ENCODE measurements at places on chromosomes 6 and 20.
A peak's percentile ranks its signal among the peaks of the same experiment; 100 is the strongest.

GRCh38 chr6:75393806-75394205, 99.8 kb downstream of the FILIP1 start:
- DNase-seq = no peak

DNA sequence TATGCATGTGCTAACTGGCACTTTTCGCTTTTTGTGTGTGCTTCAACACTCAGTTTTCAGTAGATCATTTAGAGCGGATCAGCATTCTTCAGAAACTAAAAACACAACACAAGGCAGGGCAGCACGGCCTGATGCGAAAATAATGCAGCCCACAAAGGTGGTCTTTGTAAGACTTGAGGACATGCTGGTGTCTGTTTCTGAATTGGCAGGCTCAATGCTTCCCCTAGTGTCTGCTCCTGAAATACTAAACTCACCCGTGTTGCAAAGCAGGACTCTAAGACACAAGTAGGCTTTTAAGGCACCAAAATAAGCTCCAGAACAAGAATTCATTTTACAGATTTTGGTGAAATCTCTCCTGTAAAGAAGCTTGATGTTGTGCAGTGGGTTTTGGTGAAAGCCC, 676.5 kb downstream of the TENT5A start:
- DNase-seq = no peak

GRCh38 chr20:59703046-59703445, 98.7 kb downstream of the PHACTR3 start:
- no peak for DNase-seq

DNA sequence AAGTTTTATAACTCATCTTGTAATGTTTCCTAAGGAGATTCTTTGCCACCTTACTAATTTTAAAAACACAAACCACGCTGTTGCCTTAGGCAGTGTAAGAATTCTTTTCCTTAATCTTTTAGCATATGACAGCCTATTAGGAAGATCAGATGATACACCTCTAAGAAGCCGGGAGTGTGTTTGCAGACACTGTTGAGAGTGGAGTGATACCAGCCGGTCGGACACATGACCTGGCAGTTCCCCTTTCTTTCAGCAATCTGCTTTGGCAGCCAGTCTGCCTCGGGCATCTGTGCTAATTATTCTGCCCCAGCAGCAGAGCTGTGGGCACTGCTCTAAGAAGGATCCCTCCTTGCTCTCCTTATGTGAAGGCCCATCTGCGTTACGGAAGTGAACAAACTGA, 50.9 kb downstream of the PLCB4 start:
- no peak for DNase-seq

- no peak for DNase-seq
These were observed 176.1 kb upstream of the PLN start for GRCh38 chr6:118371955-118372354.

- DNase-seq = no peak
These were observed 168.4 kb upstream of the UST start for GRCh38 chr6:148578489-148578814.

DNA sequence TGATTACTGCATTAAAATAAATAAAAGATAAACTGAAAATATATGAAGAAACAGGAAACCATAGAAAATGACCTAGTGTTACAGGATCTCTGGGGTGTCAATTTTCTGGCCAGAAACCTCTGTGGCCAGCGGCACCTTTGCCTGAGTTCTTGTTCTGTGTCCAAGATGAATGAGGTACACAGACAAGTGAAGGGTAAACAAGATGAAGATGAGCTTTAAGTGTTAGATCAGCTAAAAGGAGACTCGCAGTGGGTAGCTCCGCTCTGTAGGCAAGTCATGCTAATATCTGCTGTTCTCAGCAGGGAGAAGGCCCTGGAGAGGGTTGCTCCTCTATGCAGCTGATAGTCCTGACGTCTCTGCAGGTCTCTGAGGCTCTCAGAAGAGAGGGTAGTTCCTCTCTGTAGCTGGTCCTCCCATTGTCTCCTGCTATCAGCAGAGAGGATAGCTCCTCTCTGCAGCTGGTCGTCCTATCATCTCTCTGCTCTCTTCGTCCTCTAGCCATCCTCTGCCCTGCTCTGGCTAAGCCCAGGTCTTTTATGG, 35.9 kb upstream of the TBC1D22B start:
- no peak for DNase-seq

GRCh38 chr6:159935633-159936032, 33.2 kb upstream of the IGF2R start:
- DNase-seq = no peak

DNA sequence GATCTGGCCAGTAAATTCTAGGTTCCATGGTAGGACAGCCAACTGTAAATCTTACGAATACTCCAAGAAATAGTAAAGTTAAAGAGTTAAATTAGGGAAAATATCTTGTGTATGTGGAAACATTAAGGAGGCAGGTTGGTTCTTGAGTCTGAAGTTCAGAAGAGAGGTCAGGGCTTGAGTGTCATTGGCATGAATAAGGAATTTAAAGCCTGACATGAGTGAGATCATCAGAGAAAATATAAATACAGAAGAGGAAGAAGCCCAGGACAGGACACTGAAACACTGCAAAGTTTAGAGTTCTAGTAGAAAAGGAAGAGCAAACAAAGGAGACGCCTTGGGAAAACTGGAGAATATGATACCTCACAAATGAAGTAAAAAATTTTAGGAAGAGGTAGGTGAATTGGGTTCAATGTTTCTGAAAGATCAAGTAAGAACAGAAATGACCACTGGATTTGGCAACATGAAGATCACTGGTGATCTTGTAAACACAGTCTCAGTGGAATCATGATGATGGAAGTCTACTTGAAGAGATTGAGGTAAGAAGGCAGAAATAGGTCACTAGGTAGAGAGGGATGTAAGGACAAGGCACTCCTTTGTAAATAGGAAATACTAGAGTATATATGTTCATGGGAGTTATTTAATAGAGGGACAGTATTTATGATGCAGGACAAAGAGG, 41.6 kb upstream of the SYNCRIP start:
- DNase-seq = no peak

DNA sequence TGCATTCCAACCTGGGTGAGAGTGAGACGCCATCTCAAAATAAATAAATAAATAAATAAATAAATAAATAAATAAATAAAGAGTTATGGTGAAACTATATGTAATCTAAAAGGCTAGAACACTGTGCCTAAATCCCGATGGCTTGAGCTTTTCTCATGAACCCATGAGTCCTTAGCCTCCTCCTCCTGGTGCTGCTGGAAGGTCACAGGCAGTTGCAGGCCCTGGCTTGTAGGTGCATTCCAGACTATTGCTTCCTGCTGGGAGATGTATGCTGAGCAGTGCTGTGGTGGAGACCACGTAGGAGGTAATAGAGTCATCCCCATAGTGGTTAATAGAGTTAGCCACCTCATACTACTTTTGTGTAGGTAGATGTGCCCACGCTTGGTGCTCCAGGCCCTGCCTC, 12.5 kb downstream of the PTK7 start:
- DNase-seq = no peak

DNA sequence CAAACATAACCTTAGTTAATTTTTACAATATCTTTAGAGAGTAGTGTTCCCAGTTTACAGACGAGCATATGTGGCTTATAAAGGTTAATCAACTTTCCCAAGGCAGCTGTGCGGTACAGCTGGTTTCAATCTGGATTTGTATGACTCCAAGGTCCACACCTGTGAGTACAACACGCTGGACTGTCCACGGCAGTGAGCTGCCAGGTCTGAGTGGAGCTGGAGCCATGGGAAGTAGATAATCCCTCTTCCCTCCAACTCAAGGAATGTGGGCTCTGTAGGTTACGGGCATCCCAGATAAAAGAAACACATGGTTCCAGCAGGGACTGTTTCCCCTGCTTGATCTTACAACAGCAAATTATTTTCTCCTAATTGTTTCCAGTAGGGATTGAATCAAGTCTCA, 102.2 kb downstream of the SOD2 start:
- no peak for DNase-seq

DNA sequence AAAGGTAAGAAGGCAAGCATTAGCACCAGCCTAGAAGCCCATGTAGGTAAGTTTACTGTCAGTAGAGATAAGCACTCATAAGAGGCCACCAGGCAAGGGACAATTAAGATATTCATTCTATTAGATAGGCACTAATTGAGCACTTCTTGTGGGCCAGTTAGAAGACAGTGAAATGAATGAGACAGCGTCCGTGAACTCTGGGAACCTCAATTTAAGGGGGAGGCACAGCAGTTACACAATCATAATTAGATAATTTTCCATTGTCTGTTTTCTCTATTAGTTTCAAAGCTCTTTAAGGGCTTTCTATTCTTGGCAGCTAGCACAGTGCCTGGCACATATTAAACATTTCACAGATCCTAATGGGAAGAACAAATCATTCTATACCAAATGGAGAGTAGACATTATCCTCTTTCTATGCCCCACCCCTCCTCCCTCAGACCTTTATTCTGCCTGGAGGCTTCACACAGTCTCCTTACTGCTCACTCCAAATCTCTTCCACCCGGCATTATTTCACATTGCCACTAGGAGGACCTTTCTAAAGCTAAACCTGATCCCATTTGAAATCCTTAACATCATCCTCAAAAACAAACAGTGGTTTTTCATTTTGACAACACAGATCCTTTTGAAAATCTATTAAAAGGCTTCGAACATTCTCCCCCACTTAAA, 529.6 kb downstream of the ADGRB3 start:
- DNase-seq = no peak

GRCh38 chr6:99353126-99353525, 3.7 kb upstream of the FAXC start:
- no peak for DNase-seq

GRCh38 chr6:41790045-41790444, 2.6 kb downstream of the TOMM6 start:
- no peak for DNase-seq

DNA sequence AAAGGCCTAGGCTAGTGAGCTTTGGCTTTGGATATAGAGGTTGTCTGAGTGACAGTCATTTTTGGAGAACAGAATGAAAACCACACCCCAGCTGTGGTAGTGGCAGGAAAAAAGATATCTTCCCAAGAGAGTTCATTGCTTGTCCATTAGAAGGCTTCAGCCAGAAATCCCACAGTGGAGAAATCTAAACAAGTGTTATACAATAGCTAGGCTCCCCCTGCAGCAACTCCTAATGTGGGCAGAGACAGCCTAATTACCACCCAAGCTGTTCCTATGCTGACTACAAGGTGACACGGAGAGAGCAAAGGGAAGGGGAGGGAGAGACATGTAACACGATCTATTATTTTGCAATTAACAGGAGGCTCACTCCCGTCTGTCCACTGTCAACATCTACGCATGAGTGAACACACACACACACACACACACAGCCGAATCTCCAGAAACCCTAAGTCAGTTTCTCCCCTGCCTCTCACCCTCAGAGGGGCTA, 147.5 kb upstream of the TCF21 start:
- DNase-seq = no peak

DNA sequence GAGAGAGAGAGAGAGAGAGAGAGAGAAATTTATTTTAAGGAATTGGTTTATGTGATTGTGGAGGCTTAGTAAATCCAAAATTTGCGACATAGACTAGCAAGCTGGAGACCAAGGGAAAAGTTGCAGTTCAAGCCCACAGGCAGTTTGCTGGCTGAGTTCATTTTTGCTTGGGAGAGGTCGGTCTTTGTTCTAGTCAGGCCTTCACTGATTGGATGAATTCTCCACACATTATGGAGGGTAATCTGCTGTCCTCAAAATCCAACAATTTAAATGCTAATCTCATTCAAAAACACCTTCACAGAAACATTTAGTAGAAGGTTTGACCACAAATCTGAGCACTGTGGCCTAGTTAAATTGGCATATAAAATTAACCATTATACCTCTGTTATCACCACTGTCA, 439.6 kb downstream of the EPM2A start:
- no peak for DNase-seq

- DNase-seq = no peak
These were observed 6.6 kb downstream of the B4GALT5 start for GRCh38 chr20:49707118-49707517.

GRCh38 chr20:42053350-42053749, 435.2 kb upstream of the CHD6 start:
- no peak for DNase-seq

DNA sequence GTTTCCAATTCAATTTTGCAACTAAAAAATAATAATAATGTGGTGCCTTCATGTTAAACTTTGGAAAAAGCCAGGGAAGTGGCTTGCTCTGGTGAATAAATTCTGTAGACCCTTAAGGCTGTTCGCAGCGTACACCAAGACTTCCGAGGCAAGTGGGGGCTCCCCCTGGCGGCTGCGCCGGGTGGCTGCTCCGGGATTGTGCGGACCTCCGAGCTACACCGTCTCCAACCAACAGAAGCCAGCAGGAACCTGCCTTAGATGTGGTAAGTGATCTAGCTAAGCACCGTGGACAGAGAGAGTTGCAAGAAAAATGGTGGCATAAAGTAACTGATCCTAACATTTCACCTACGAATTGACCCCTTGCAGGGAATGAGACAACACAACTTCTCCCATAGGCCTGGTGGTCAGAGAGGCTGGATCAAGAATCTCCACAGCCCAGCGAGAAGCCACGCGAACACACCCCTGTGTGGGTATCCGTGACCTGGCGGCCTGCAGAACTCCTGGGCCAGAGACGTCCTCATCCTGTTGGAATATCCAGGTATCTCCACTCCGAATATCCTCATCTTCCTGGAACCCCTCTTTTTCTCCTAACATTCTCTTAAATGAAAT, 69.6 kb downstream of the TBXT start:
- peak; percentile 44 for DNase-seq

DNA sequence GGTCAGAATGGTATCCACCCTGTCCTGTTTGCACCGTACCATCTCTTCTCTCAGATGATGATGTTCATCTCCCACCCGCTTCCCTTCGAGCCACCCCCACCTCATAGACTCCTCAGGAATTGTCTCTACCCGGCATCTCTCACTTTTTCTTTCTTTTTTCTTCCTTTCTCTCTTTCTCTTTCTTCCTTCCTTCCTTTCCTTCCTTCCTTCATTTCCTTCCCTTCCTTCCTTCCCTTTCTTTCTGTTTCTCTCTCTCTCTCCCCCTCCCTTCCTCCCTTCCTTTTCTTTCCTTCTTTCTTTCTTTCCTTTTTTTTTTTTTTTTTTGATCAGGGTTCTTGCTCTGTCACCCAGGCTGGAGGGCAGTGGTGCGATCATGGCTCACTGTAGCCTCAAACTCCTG, 27.7 kb upstream of the PNPLA1 start:
- no peak for DNase-seq

GRCh38 chr6:124008000-124008987, 204.6 kb downstream of the NKAIN2 start:
- no peak for DNase-seq
